Myometrial cell (primary cell): ENCODE measurements at places on chromosomes 1 and 21. TPM values are rescaled to one million over a fixed set of nuclear protein-coding genes. Genes with fewer than 3 reads are reported as not detected.

TMPRSS3 gene
- total RNA-seq, result not detected in 2 replicates

ZNF648 gene
- total RNA-seq, result not detected in 2 replicates

AIRE gene
- not detected in 2 replicates for total RNA-seq

GREM2 gene
- not detected in 2 replicates for total RNA-seq

ATP5PO gene
- 225 and 272 TPM in 2 replicates for total RNA-seq

CYP2J2 gene
- 0.18 TPM in 1 of 2 replicates, not detected in the other for total RNA-seq

SPRR2B gene
- not detected in 2 replicates for total RNA-seq

SLC37A1 gene
- 1.7 and 1.8 TPM in 2 replicates for total RNA-seq

SETD4 gene
- 5.5 and 17.5 TPM in 2 replicates for total RNA-seq

ANKRD65 gene
- 4.3 and 6.6 TPM in 2 replicates for total RNA-seq

SLC6A9 gene
- total RNA-seq, result 3.9 and 5.5 TPM in 2 replicates

STIL gene
- 14.7 and 15.2 TPM in 2 replicates for total RNA-seq

CD5L gene
- total RNA-seq, result not detected in 2 replicates

MIGA1 gene
- 9.2 and 10.4 TPM in 2 replicates for total RNA-seq

CD53 gene
- total RNA-seq, result not detected in 2 replicates

VSIG8 gene
- not detected in 2 replicates for total RNA-seq

PCP4 gene
- not detected in 2 replicates for total RNA-seq

FAM72C gene
- total RNA-seq, result 2.5 and 3.5 TPM in 2 replicates

CELSR2 gene
- total RNA-seq, result 0.29 and 0.35 TPM in 2 replicates
